ENCODE measurements at places on chromosomes 1 and 21.

- no peak for DNase-seq
Measured at GRCh38 chr1:237700181-237700580, 190.5 kb downstream of the ZP4 start.

GRCh38 chr1:48792961-48793360 is 16.3 kb upstream of the BEND5 start:
- DNase-seq, result no peak

- no peak for DNase-seq
Measured at GRCh38 chr1:7755448-7755847, 15.6 kb upstream of the VAMP3 start.

DNA sequence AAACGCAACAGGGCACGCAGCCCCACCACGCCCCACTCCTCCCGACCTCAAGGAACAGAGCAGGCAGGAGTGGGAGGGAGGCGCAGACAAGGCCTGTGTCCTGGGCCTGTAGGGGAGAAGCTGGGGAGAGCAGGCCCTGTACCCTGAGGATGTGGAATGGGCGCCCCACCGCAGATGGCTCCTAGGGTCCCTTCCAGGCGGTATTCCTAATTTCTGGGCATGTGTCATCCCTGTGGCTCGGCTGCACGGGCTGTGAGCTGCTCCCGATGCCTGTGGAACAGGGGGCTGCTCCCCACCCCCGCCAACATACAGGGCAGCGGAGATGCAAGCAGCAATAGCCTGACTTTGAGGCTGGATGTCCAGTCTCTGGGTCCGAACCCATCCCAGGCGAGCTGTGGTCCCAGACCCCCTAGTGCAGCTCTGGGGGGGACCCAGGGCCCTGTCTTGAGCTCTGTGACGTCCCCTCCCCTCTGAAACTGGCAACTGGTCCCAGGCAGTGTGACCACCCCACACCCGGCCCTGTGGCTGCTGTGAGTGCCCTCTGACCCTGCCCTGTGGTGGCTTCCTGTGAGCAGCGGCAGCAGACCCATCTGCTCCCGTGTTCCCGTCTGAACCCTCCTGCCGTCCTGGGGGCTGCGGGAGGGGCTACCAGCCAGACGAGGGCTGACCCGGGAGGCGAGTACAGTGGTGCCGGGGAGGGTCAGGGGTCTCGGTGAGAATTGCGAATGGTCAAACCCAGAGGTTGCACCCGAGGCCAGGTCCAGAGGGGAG is 13.9 kb upstream of the COL6A2 start:
- no peak for DNase-seq

All from bronchial epithelial cell (primary cell).